ENCODE measurements at places on chromosomes 1 and 21.

DNA sequence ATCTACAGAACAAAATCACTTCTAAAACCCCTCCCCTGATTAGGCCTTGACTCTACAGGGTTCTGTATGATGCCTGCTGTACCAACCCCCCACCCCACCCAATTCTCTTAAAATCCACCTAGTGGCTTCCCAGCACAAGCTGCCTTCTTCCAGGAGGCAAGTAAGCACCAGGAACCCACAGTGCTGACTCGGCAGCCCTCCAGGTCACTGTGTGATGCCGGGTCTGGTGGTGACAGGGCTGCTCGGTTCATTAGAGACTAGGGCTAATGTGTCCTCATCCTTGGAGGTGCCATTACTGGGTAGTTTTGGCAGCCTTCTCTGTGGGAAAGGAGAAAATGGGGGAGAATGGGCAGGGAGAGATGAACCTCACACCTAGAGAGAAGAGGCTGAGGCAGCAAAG is 363.5 kb downstream of the PTPRU start:
- DNase-seq = no peak

DNA sequence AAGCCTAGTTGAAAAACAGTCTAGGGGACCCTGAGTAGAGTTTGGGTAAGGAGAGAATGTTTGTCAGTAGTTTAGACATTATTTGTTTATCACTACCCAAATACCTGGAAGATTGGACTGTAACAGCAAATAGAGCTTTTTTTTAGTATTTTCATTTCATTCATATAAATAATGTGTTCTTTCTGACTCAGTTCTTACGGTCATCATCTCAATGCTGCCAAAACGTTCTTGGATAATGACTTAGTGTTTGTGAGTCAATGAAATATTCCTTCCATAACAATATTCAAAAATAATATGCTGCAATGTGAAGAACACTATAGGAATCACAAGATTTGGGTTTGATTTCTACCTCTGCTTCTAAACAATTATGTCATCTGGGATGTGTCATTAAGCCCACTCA is 400.0 kb upstream of the PKN2 start:
- no peak for DNase-seq

DNA sequence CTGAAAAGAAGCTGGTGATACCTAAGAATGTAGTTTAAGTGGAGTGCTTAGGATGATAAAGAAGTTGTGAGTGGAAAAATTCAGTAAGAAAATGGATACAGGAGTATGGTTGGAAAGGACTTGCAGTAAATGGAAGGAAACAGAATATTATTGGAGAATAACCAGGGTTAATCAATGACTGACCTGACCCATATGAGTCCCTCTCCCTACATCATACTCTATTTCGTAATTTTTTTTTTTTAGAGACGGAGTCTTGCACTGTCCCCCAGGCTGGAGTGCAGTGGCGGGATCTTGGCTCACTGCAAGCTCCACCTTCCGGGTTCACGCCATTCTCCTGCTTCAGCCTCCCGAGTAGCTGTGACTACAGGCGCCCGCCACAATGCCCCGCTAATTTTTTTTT is 33.4 kb upstream of the ENSA start:
- no peak for DNase-seq

- no peak for DNase-seq
These were observed 70.7 kb downstream of the DEGS1 start for GRCh38 chr1:224253721-224254120.

GRCh38 chr1:87521452-87521851 is 192.8 kb downstream of the LMO4 start:
- no peak for DNase-seq

DNA sequence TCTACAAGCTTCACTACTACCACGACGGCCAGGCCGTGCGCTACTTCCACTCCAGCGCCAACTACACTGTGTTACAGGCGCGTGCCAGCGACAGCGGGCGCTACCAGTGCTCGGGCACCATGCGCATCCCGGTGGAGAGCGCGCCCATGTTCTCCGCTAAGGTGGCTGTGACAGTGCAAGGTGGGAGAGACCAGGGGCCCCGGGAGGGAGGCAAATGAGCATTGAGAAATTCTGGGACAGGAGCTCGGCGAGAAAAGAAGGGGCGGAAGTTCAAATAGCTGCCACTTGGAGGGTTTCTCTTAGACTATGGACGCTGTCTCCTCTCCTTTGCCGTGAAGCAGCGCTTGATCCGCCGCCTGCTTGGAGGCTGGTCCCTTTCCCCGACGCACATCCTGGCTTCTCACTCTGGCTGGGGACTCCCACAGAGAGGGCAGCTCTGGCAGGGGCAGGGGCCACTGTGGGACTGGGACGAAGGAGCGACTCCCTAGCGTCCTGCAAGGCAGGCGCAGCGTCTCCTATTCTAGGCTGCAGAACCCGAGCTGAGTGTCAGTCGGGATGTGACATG is 4.6 kb downstream of the FCRLB start:
- no peak for DNase-seq

DNA sequence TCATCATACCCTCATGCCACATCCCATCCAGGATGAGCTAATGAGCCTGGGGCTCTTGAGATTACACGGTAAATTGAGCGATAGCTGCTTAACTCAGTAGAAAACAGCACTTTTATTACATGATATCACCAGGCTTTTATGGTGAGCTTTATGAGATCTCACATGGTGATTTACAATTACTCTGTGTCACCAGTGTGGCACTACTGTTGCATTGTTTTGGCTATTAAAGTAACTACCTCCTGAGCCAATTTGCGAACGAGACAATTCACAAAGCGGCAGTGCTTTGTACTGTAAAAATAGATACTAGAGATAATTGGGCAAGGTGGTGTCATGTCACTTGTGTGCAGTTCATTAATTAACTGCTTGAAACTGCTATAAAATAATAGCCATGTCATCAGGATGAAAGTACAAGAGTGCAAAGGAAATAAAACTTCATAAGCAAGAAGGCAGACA is 767.7 kb upstream of the ADGRL2 start:
- no peak for DNase-seq

- no peak for DNase-seq
These were observed 91.0 kb upstream of the PLPPR4 start for GRCh38 chr1:99173282-99173681.

Data from vagina (tissue), 2 donors.